Stimulated activated CD8-positive, alpha-beta memory T cell treated with anti-CD3 and anti-CD28 coated beads, Interleukin-4, amount 100 ng/mL, for 1 hour (primary cell): ENCODE measurements at places on chromosomes 3 and 15.

- DNase-seq = no peak
Observed at GRCh38 chr3:63980830-63981498, 42.3 kb downstream of the PSMD6 start.

- no peak for DNase-seq
Observed at GRCh38 chr15:45179221-45179985, 8.4 kb downstream of the SHF start.

GRCh38 chr3:152380043-152380442, 111.3 kb downstream of the MBNL1 start:
- no peak for DNase-seq

DNA sequence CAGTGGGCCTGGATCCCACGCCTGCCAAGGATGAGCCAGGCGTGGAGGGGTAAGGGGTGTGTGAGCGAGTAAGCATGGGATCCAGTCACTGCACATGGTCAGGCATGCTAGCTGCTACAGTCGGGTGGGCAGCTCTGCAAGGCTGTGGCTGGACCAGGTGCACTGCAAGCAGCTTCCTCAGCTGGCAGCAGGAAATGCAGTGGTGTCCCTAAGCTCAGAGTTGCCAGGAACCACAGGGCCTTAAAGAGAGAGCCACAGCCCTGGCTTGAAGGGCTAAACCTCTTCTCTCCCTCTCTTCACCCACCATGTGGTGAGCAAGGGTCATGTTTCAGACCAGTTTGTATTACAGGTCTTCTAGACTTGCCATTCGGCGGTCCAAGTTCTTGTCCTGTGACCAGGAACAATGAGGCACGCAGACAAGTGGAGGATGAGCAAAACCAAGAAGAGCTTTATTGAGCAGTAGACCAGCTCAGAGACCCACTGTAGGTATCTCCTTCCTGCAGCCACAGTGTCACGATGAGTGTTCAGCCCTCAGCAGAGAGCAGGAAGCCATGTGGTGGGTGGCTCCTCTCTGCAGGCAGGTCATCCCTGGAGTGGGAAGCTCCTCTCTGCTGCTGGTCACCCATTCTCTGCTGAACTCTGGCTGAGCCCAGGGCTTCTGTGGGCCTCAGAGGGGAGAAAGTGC, 511.9 kb downstream of the PYDC2 start:
- no peak for DNase-seq

DNA sequence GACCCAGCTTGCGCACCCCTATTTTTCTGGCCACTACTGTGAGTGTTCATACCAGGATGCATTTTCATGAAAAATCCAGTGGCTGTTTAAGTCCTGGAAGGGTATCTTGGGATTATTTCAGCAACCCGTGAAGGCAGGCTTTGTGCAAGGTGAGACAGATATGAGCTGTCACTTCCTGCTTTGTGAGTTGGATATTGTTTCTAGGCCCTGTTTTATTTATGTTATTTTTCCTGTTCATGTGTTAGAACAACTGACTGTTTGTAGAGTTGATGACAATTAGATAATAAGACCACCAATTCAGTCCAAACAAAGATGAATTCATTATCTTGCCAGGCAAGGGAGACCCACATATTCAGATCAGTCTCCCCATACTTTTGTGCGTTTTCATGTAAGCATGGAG, 42.5 kb downstream of the ZBTB38 start:
- no peak for DNase-seq

DNA sequence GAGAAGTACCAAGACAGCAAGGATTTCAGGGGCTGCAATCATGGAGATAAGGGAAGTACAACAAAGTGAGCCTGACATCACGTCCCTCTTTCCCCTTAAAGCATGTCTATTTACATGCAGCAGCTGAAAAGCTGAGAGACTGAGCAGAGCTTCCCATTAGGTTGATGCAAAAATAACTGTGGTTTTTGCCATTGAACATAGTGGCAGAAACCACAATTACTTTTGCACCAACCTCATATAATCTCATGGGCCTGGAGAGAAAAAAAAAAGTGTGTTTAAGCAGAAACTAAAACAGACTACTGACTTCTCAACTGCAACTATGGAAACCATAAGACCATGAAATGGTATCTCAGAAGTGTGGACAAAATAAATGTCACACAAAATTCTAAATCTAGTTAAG, 48.3 kb downstream of the CCDC12 start:
- DNase-seq = no peak

DNA sequence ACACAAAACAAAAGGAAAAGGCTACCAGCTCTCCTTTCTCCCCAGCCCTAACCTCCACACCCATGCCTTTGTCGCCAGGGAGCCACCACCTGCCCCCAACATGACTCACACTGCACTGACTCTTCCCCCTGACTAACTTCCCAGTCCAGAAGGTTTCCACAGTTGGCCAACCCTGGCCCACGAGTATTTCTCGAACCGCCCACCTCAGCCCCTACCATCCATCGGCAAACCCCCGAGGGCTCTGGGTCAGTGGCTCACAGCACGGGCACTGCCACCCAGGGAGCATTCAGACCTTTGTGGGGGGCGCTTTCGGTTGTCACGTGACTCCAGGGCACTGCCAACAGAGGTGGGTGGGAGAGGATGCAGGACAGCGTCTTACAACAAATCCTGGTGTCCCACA, 152.3 kb downstream of the LRRC28 start:
- DNase-seq = no peak
